Renal cortex interstitium (tissue), 15 donors: ENCODE measurements at places on chromosomes 12 and 14. TPM values are rescaled to one million over a fixed set of nuclear protein-coding genes. Genes with fewer than 3 reads are reported as not detected.

DNA sequence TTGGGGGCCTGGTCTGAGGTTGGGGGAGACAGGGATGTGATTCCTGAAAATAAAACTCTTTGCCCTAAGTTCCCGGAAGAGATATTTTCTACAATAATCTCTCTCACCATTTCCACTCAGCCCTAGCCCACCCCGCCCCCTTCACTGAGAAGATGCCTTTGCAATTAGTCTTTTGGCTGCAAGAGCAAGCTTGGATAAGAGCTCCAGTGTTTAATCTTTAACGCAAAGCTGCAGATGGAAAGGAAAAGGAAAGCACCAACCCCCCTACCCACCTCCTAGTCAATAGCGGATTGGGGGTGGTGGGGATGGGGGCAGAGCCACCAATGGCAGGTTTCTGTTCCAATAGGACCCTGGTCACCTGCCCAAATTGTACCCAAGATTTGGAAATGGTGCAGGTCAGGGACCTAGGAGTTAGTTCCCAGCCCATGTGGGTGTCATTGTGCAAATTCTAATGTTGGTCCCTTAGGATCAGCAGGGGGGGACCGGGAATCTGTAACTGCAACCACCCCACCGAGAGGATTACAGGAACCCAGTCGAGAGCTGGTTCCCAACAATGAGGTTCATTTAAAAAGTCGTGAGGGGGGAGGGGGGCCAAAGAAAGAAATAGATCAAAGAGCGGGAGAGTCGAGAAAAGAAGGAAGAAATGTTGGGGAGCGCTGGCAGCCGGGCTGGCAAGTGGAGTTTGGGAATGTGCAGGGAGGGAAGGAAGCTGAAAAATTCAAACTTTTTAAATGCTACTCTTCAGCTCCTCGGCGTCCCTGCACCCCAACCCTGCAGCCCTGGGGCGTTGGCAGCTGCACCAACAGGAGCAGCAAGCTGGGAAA is 1.6 kb downstream of the ZFP36L1 start:
- DNase-seq, result peak; percentile 28

- DNase-seq, result no peak
Measured at GRCh38 chr14:54894995-54895394, 7.6 kb downstream of the GCH1 start.

SAMD15 gene
- polyA plus RNA-seq, result 9.0 TPM

- no peak for DNase-seq
Measured at GRCh38 chr12:104604995-104605675, 148.4 kb downstream of the CHST11 start.

CCDC60 gene
- polyA plus RNA-seq, result not detected

ANKRD33 gene
- 0.36 TPM for polyA plus RNA-seq

- DNase-seq, result no peak
Measured at GRCh38 chr12:75184516-75184915, 25.1 kb downstream of the KCNC2 start.

DNA sequence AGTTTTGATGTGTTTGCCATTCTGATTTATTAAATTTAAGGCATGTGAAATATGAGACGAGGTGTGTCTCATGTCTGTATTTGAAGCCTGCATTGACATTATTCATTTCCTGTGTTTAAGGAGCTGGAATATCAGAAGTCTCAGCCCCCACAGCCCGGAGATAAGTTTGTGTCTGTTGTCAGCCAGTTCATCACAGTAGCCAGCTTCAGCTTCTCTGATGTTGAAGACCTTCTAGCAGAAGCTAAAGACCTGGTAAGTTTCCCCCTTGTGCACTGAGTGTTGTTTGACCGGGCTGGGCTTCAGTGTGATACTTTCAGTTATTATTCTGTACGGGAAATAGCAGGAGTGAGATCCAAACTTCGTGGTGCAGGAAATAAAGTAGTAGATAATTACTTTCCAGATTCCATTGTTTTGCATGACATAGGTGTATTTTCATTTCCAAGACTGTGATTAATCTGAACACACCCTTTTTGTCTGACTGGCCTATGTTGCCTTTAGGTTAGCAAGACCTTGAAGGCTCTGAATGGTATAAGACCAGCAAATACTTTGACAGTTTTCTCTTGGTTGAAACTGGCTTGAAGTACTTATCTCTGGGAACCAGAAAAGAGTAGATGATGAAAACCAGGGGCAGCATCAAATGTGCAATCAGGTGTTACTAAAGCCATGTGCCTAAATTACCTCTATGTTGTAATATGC is 101.5 kb downstream of the GPR135 start:
- DNase-seq, result no peak

GRCh38 chr12:87812681-87813080 is 216.5 kb downstream of the C12orf50 start:
- no peak for DNase-seq

DNA sequence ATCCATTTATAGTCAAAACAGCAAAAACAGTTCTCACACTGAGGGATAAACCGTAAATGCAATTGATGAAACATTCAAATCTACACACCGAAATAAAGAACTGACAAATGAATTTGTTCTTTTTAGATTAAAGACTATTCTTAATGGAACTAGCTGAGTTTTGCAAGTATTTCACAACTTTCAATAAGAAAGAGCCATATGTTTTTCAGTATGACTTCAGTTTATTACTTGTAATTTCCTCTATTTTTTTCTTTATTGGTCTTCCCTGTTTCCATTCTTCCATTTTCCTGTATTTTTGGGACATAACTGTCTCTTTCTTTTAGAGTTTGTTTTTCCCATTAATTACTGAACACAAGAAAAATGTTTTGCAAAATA is 4.3 kb downstream of the BCAT1 start:
- no peak for DNase-seq

DNA sequence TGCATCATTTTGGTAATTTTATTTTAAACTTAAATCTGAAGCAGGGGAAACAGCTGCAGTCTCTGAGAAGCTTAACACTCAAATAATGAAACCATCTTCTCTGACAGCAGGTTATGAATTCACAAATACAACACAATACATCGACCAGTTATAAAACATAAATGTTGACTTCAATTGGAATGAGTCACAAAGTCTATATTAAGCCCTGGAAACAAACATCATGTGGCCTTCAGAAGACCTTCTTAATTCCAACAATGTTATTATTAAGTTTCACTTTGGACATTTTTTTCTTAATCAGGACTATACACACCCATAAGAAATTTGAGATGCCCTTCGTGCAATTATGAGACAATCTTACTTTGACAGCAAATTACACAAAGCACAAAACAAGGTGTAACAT is 68.9 kb downstream of the CEP128 start:
- DNase-seq, result no peak

- no peak for DNase-seq
Measured at GRCh38 chr12:107513184-107513583, 172.4 kb upstream of the PWP1 start.

- DNase-seq, result no peak
Measured at GRCh38 chr12:108645686-108646599, 12.2 kb upstream of the SELPLG start.

DNA sequence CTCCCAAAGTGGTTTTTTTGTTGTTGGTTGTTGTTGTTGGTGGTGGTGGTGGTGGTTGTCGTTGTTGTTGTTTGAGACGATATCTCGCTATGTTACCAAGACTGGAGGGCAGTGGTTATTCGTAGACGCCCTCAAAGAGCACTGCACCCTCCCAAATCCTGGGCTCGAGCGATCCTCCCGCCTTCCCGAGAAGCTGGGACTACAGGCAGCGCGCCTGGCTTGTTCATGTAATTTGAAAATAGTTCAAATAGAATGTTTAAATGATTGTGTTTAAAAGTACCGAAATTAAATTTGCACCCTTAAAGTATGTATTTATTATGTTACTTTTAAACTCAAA is 439 bp upstream of the ANAPC5 start:
- DNase-seq, result no peak

GCH1 gene
- 7.5 TPM for polyA plus RNA-seq

GRCh38 chr12:67085699-67086098 is 183.5 kb upstream of the CAND1 start:
- DNase-seq, result no peak

TMEM119 gene
- polyA plus RNA-seq, result 16.8 TPM

- DNase-seq, result no peak
Measured at GRCh38 chr12:98360401-98360800, 155.0 kb upstream of the TMPO start.

- DNase-seq, result no peak
Measured at GRCh38 chr12:96235484-96235826, 41.3 kb downstream of the ELK3 start.

DNA sequence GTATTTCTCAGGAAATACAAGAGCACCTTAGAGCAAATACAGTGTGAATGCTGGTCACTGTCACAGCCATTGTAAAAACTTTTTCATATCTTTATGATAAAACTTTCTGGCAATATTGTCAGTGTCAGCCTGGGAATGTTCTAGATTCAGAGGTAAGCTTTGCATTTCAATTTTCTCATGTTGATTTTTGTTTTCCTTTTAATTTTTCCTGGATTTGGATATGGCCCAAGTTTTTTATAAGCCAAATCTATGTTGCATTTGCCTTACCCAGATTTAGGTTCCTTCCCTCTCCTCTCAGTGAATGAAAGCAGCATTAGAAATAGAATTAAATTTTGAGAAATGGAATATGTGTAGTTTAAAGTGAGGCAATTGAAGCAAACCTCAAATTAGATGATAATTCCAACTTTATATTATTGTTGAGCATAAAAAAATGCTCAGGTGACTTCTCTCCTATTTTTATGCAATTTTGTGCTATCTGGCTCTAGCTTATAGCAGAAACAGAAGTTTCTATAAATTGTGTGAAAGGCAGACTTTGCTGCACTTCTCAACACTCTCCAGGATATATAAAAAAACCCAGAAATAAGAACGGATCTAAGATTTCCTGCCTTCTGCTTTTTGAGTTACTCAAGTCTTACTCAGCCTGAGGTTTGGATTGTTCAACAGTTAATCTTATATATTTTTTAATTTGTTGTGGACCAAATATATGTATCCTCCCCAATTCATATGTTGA is 368.2 kb upstream of the PRICKLE1 start:
- DNase-seq, result no peak
